ENCODE measurements at places on chromosomes 3 and 15.
A peak's percentile ranks its signal among the peaks of the same experiment; 100 is the strongest.

GRCh38 chr3:55169608-55170072, 241.8 kb upstream of the LRTM1 start:
- H3K4me3 ChIP-seq, result no peak overlapping the region
- no peaks in the 10 kb centered on the region for H3K36me3 ChIP-seq
- DNase-seq, result no peak
- no peaks in the 10 kb centered on the region for H3K27me3 ChIP-seq
- H3K4me1 ChIP-seq, result peaks cover 19% of the 10 kb centered on the region
- H3K27ac ChIP-seq, result no peak overlapping the region

DNA sequence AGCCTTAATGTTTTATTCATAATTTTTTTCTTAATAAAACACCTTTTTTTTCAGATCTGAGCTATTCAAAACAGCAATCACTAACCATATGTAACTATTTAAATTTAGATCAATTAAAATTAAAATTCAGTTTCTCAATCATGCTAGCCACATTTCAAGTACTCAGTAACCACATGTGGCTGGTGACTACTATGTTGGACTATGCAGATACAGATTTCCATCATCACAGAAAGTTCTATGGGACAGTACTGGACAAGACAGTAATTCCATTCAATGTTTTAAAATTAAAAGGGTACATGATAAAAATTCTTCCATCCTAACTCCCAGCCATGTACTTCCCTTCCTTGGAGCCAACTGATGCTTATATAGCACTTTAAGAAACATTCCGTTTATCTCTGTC, 119.3 kb downstream of the GLDN start:
- H3K27ac ChIP-seq, result no peak overlapping the region
- no peaks in the 10 kb centered on the region for H3K4me1 ChIP-seq
- no peaks in the 10 kb centered on the region for H3K36me3 ChIP-seq
- H3K4me3 ChIP-seq, result no peak overlapping the region
- no peak for DNase-seq

GRCh38 chr3:16319307-16319706, 54.3 kb downstream of the OXNAD1 start:
- H3K36me3 ChIP-seq, result peaks cover 86% of the 10 kb centered on the region
- DNase-seq, result no peak
- no peak overlapping the region for H3K27ac ChIP-seq
- H3K4me1 ChIP-seq, result peaks cover 5% of the 10 kb centered on the region

DNA sequence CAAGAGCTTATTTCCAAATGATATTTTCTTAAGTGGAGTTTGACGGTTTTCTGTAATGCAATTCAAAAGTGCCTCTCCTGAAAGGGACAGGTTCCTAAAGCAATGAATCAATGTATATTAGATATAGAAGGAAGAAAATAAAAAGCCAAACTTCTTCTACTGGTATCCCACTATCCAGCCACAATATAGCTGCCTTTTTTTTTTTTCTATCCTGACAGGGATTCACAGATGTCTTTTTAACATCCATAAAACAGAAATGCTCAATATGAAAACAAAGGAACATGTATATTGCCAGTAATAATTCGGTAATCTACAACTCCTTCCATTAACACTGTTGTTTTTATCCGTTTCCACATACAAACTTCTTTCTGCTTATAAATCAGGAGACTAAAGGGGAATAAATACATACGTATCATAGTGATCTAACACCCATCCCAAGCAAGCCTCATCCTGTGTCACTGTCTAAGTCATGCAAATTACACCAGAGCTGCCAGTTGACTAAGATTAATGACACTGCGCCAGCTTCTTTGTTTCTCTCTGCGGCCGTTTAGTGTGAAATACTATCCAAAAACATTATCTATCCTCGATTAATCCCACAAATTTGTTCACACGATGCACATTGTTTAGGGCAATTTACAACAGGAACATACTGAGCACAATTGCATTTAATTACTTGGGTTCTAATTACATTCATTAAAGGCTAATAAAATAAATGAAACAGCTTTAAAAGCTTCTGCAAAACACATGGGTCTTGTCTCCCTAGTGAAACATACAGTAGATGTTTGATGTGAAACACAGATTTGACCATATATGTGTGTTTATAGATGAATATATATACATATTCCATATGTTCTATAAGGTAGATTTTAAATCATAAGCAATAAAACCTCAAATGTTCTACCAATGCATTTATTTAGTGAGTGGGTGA, 51.9 kb upstream of the CDIN1 start:
- H3K27ac ChIP-seq, result no peak overlapping the region
- no peak for DNase-seq
- no peaks in the 10 kb centered on the region for H3K4me1 ChIP-seq
- H3K36me3 ChIP-seq, result no peaks in the 10 kb centered on the region

GRCh38 chr3:85821130-85821756, 862.5 kb downstream of the CADM2 start:
- H3K36me3 ChIP-seq, result no peaks in the 10 kb centered on the region
- no peak overlapping the region for H3K27ac ChIP-seq
- no peaks in the 10 kb centered on the region for H3K4me1 ChIP-seq
- H3K27me3 ChIP-seq, result no peaks in the 10 kb centered on the region

- H3K36me3 ChIP-seq, result no peaks in the 10 kb centered on the region
- no peak overlapping the region for H3K27ac ChIP-seq
- H3K27me3 ChIP-seq, result no peaks in the 10 kb centered on the region
- no peaks in the 10 kb centered on the region for H3K4me1 ChIP-seq
These were observed 47.4 kb upstream of the LDHAL6B start for GRCh38 chr15:59159210-59159609.

GRCh38 chr15:28178290-28178689, 79.2 kb upstream of the OCA2 start:
- no peaks in the 10 kb centered on the region for H3K36me3 ChIP-seq
- no peaks in the 10 kb centered on the region for H3K27me3 ChIP-seq
- DNase-seq, result no peak

DNA sequence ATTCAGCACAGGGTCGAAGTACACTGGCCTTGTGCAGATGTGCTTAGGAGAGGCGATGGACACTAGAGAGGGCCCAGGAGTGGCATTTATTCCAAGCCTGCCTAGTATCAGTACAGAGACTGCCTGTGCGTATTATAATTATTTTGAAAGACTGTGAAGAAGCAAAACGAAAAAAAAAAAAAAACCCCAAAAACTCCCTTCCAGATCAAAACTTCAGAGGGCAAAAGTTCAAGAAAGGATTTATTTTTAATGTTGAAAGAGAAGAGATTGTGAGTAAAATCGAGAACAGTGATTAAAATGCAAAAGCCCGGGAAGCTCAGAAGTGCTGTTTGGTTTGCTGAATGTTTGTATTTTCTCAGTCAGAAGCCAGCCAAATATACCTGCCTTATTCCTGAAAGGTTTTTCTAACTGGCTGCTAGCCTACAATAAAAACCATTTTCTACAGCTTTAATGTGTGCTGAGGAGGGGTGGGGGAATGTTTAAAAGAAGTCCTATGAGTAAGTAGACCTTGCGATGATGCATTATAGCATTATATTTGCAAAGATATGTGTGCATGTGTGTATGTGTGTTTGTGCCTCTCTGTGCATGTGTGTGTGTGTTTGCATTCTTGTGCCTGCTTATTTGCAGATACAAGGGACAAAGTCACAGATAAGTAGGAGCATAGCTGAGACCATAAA, 19.3 kb upstream of the LZTFL1 start:
- no peak overlapping the region for H3K27ac ChIP-seq
- H3K4me1 ChIP-seq, result no peaks in the 10 kb centered on the region
- no peak overlapping the region for H3K4me3 ChIP-seq

DNA sequence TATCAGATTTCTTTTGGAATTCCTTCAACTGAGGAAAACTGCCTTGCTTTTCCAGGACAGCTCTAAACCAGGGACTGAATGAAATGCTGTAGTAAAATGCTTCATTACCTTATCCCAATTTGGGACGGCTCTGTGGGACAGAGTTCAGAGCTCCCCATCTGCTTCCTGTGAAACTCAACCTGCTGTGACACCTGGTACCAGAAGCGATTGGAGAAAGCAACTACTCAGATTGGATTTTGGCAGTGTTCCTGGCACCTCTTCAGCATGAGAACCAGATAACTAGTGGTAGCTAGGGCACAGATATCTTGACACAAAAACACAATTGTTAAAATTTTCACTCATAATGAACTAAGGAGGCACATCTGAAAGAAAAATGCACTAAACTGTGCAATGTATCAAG, 539.1 kb downstream of the SI start:
- no peaks in the 10 kb centered on the region for H3K36me3 ChIP-seq
- DNase-seq, result no peak
- no peak overlapping the region for H3K4me3 ChIP-seq
- no peaks in the 10 kb centered on the region for H3K4me1 ChIP-seq
- no peaks in the 10 kb centered on the region for H3K27me3 ChIP-seq

DNA sequence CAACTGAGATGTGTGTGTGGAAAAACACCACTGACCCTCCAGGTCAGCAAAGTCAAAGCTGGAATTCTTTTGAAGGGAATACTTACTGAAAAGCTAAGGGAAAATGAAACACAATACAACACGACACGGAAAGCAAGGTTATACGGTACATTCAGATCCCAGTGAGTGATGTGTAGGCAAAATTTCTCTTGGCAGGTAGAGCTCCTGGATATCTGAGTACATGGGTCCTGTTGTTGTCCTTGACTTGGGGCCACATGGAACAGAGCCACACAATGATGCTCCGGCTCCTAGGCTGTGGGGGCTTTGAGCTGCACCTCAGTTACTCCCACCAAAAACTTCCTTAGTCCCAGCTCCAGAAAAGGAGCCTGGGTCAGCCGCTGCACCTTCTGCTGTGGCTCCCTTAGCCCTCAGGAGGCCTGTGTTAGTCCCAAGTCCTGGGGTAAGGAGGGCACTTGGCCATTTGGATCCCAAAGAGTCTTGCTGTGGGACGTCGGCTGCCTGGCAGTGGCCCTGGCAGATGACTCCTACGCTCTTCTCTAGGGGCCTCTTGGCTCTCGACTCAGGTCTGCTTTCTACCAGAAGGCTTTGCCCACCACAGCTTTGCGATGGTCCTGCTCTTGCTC, 95.6 kb downstream of the ADCY5 start:
- H3K4me3 ChIP-seq, result no peak overlapping the region
- H3K27me3 ChIP-seq, result no peaks in the 10 kb centered on the region
- H3K36me3 ChIP-seq, result no peaks in the 10 kb centered on the region

DNA sequence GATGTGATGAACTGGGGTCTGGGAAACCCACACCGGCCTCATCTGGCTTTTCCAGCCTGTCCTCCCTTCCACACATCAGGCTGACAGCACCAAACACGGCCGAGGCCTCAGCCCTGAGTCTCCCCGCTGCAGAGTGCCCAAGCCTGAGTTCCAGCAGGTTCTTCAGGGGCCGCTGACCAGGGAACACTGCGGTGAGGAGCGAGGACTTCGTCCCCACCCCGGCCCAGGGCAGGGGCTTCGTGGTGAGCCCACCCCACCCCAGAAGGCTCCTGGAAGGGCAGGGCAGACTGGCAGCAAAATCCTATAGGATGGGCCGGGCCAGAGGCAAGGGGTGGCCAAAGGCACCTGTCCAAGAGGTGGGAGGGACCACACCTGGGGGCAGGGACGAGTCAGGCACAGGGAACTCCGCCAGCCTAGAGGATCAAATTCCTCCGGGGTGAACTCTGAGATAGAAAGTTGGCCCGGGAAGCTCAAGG, at the start of gene SLC51A:
Gene SLC51A (plus strand): TSS at position 446 of the 476 bp plus-strand sequence. CDS start 179 bp downstream, outside the sequence.
- DNase-seq, result no peak
- peaks cover 10% of the 10 kb centered on the region for H3K4me1 ChIP-seq
- H3K27ac ChIP-seq, result no peak within 1 kb of the TSS
- no peaks in the 10 kb centered on the region for H3K36me3 ChIP-seq
- no peaks in the 10 kb centered on the region for H3K27me3 ChIP-seq

DNA sequence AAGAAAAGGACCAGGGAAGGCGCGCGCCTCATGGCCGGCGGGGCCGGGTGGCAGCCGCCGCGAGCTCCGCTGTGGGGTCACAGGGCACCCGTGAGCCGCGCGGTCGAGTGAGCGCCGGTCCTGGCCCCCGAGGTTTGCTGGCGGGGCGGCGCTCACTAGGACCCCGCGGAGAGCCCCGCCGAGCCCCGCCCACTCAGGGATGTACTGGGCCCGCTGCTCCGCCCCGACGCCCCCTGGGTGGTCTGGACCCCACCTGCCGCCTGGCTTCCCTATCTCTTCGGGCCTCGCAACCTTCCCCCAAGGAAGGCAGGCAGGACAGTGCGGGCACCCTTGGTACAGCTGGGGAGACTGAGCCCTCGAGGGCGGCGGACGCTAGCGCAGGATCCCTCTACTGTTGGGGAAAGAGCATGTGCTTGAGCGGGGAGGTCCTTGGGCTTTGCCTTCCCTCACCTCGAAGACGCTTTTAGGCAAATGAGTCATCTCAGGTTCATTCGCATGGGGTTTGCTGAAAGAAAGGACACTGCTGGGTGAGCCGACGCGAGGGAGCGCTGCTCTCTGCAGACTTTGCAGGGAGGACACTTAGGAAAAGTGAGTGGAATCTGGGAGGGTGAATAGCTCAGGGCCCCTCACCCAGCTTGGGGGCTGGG, at the start of gene CHRNB4:
Gene CHRNB4 (minus strand): TSS at position 109 of the 647 bp plus-strand sequence. CDS start 77 bp downstream, at position 32.
- no peaks in the 10 kb centered on the region for H3K36me3 ChIP-seq
- H3K4me1 ChIP-seq, result peaks cover 13% of the 10 kb centered on the region
- H3K27ac ChIP-seq, result peak within 1 kb of the TSS; percentile 8
- H3K27me3 ChIP-seq, result peaks cover 3% of the 10 kb centered on the region

DNA sequence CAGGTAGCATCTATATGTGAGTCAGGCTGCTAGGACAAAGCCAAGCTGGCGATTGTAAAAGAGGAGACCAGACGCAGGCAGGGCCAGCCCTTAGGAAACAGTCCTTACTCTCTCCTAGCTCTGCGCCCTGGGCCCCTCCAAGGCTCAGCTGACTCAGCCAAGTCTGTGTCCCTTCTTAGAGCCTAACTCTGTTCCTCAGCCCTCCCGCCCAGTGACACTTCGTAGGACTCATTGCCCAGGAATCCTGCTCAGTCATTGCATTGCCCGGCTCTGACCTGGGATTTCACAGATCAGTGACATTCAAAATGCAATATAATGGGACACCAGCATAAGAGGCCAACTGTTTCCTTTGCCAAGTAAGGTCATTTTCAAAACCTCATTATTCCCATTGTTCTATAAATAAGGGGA, 244.2 kb downstream of the TLE3 start:
- no peaks in the 10 kb centered on the region for H3K27me3 ChIP-seq
- H3K36me3 ChIP-seq, result no peaks in the 10 kb centered on the region
- no peaks in the 10 kb centered on the region for H3K4me1 ChIP-seq
- H3K4me3 ChIP-seq, result no peak overlapping the region
- peak overlapping the region; percentile 64 for H3K27ac ChIP-seq

GRCh38 chr3:31659246-31659645, 126.5 kb downstream of the STT3B start:
- no peak overlapping the region for H3K27ac ChIP-seq
- DNase-seq, result no peak
- H3K27me3 ChIP-seq, result no peaks in the 10 kb centered on the region

GRCh38 chr3:103067963-103068362, 633.1 kb downstream of the ZPLD1 start:
- H3K36me3 ChIP-seq, result no peaks in the 10 kb centered on the region
- no peaks in the 10 kb centered on the region for H3K4me1 ChIP-seq
- no peaks in the 10 kb centered on the region for H3K27me3 ChIP-seq

DNA sequence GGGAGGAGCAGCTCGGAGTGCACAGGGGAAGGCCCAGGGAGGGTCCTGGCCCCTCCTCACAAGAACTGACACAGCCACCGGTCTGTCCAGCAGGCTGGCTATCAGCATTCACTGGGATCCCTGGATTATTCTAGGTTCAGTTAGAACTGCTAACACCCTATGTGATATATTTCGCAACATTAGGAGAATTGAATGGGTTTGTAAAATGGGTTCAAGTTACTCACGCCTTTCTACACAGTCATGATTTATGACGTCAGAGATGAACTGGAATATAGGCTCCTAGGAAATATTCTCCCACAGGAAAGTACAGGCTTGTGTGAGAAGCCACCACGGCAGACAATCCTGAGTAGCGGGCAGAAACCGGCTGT, 969 bp upstream of the BSN start:
- H3K27ac ChIP-seq, result peak overlapping the region; percentile 56
- peaks cover 16% of the 10 kb centered on the region for H3K4me1 ChIP-seq
- peaks cover 54% of the 10 kb centered on the region for H3K27me3 ChIP-seq
- H3K4me3 ChIP-seq, result peak overlapping the region; percentile 58
